Fibroblast of skin of left quadriceps (primary cell): ENCODE measurements at places on chromosomes 3 and 15.

GRCh38 chr3:169813278-169813677, 574 bp upstream of the LRRC34 start:
- no peak for DNase-seq

- DNase-seq: peak; percentile 44
Observed at GRCh38 chr3:16511681-16512434, 1.6 kb downstream of the RFTN1 start.

- no peak for DNase-seq
Observed at GRCh38 chr15:74620636-74621545, 5.3 kb downstream of the CLK3 start.

- DNase-seq: no peak
Observed at GRCh38 chr3:99471353-99472323, 166.8 kb upstream of the COL8A1 start.

DNA sequence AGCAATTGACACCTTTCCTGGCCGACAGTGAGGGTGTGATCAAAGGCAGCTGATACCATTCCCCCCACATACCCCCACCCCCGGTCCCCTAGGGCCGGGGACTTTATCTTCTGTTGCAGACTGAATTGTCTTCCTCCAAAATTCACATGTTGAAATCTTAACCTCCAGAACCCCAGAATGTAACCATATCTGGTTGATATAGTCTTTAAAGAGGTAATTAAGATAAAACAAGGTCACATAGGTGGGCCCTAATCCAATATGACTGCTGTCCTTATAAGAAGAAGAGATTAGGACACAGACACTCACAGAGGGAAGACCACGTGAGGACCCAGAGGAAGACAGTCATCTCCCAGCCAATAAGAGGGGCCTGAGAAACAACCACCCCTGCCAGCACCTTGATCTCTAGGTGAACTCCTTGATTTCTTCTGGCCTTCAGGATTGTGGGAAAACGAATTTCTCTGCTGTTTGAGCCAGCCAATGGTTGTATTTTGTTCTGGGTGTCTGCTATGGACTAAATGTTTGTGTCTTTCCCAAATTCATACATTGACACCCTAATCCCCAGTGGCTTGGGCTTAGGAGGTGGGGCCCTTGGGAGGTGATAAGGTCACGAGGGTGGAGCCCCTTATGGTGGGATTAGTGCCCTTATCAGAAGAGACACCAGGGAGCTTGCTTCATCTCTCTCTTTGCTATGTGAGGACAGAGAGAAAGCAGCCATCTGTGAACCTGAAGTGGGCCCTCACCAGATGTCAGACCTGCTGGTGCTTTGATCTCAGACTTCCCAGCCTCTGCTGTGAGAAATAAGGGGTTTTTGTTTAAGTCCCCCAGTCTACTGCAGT, 144.0 kb downstream of the CHSY1 start:
- no peak for DNase-seq

- peak; percentile 6 for DNase-seq
Observed at GRCh38 chr3:82100378-82100777, 338.9 kb upstream of the GBE1 start.

DNA sequence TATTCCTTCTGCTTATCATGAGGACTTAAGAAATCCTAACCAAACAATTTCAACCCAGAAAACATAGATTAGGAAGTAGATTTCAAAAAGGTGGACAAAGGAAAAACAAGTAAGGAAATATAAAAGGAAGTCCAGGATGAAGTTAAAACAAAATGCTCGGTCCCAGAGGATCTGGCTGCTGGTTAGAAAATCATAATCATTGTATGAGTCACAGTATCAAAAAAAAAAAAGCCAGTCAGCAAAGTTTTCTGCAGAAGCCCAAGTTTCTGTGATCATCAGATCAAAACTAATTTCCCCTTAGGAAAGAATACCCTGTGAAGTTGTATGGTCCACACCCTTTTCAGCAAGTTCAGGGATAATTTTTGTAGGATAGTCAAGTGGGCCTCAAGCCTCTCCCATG, 43.0 kb upstream of the LRTM1 start:
- no peak for DNase-seq

DNA sequence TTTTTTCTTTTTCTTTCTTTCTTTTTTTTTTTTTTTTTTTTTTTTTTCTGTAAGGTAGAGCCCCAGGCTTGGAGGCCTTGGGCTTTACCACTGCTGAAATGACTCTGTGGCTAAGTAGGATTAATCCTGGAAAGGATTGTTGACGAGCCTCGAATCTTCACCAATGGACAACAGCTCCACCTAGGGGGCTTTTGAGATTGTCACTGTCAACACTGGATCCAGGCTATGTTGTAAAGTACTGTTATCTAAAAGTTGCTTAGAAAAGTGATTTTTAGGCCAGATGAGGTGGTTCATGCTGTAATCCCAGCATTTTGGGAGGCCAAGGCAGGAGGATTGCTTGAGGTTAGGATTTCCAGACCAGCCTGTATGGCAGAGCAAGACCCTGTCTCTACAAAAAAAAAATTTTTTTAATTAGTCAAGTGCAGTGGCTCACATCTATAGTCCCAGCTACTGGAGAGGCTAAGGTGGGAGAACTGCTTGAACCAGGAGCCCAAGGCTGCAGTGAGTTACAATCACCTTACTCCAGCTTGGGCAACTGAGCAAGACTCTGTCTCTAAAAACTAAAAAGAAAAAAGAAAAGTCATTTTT, 41.6 kb downstream of the KLHL18 start:
- peak; percentile 70 for DNase-seq

GRCh38 chr3:4600493-4600892, 107.3 kb downstream of the ITPR1 start:
- DNase-seq: no peak

DNA sequence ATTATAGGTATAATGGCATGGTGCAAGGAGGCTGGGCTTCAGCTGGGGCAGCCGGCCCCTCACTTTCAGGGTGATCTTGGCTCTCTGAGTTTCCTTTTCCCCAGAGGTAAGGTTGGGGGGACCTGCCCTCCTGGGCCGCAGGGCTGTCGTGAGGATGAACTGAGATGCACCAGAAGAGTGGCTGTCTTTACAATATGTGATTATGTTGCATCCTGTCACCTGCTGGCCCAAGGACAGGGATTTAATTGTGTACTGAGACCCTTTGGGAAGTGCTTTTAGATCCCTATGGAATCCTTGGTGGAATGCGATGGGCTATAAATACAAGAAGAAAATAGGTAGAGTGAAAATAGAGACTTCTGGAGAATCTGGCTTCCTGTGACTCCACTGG, 22.1 kb downstream of the ANAPC13 start:
- DNase-seq: no peak

DNA sequence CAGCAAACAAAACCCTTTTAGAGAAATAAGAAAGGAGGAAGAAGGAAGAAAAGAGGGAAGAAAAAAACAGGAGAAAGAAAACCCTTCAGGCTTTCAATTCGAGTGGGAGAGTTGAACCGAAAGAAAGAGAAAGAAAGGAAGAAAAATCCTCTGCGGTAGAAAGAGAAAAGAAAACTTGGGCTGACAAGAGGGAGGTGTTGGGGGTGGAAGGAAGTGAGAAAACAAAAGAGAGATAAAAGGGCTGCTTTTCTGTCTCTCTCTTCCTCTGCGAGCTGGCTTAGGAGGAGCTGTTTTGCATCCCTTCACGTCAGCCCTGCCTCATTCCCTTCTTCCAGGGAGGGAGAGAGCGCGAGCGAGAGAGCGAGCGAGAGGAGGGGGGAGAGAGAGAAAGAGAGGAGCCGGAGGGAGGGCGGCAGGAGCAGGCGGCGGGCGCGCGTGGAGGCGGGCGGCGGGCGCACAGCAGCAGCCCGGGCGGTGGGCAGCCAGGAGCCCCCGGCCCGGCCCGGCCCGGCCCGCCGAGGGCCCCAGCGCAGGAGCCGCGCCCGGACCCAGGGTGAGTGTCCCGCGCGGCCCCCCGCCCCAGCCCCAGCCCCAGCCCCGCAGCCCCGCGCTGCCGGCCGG, at the start of gene ZNF710:
TSS of gene ZNF710 (plus strand) at position 263 of the 621 bp plus-strand sequence. CDS start 65,814 bp downstream, outside the sequence.
- DNase-seq: no peak

GRCh38 chr3:57227930-57228751, 612 bp downstream of the APPL1 start:
- no peak for DNase-seq
